ENCODE measurements at places on chromosomes 2 and 18.

GRCh38 chr2:11357428-11357972 is 13.1 kb upstream of the ROCK2 start:
- no peak for DNase-seq

- no peak for DNase-seq
Observed at GRCh38 chr2:84676295-84676694, 160.0 kb downstream of the DNAH6 start.

- DNase-seq = no peak
Observed at GRCh38 chr2:160367887-160368286, 125.7 kb downstream of the RBMS1 start.

- no peak for DNase-seq
Observed at GRCh38 chr2:98500561-98500960, 55.9 kb downstream of the INPP4A start.

GRCh38 chr18:59518705-59519104 is 159.6 kb upstream of the LMAN1 start:
- no peak for DNase-seq

DNA sequence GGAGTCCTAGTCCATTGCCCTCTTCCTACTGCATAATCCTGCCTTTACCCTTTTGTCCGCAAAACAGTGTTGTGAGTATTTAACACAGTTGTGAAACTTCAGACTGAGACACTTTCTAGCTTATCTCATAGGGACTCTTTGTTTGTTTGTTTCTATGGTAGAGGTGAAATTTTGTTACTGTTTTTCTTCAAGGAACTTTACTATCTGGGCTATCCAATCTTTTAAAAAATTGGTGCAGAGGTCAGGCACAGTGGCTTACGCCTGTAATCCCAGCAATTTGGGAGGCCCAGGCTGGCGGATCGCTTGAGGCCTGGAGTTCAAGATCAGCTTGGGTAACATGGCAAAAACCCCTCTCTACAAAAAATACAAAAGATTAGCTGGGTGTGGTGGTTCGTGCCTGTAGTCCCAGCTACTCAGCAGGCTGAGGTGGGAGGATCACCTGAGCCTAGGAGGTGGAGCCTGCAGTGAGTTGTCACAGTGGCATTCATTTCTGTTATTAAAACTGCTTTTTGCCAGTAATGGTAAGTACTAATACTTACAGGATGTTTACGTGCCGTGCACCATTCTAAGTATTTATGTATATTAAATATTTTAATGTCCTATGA is 18.8 kb downstream of the GMCL1 start:
- DNase-seq = no peak

GRCh38 chr2:212173331-212173730 is 365.3 kb downstream of the ERBB4 start:
- no peak for DNase-seq

- DNase-seq = no peak
Observed at GRCh38 chr2:10814571-10815331, 2.2 kb upstream of the PDIA6 start.

GRCh38 chr2:70214365-70214764 is 23.5 kb upstream of the C2orf42 start:
- DNase-seq = no peak

DNA sequence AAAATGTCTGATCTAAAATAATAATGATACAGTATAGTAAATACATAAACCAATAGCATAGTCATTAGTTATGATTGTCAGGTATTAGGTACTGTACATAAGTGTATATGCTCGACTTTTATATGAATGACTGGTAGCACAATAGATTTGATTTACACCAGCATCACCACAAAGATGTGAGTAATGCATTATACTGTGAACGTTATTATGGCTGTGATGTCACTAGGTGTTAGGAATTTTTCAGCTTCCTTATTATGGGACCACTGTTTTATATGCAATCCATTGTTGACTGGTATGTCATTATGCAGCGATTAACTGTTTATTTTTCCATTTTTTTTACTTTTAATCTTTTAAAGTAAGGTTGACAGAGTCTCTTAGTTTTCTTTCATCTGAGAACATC is 23.7 kb downstream of the ATP9B start:
- no peak for DNase-seq

GRCh38 chr2:48454504-48454903 is 75.5 kb upstream of the STON1 start:
- DNase-seq = no peak

DNA sequence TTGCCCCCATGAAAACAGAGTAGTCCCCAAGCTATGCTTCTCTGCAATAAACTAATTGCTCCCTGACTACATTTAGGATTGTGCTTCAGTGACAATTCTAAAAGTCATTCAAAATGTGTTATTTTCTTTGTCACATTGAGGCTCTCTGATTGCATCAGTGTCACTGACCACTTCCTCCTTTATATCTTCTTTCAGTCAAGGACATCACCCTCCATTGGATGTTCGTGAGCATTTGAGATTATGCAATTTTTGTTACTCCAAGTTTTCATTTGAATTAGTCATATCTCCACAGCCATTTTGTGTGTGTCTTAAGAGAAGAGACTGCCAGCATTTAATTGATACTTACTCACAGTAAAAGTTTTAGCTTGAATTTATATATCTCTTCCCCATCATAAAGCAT is 780.8 kb upstream of the GCFC2 start:
- DNase-seq = no peak

DNA sequence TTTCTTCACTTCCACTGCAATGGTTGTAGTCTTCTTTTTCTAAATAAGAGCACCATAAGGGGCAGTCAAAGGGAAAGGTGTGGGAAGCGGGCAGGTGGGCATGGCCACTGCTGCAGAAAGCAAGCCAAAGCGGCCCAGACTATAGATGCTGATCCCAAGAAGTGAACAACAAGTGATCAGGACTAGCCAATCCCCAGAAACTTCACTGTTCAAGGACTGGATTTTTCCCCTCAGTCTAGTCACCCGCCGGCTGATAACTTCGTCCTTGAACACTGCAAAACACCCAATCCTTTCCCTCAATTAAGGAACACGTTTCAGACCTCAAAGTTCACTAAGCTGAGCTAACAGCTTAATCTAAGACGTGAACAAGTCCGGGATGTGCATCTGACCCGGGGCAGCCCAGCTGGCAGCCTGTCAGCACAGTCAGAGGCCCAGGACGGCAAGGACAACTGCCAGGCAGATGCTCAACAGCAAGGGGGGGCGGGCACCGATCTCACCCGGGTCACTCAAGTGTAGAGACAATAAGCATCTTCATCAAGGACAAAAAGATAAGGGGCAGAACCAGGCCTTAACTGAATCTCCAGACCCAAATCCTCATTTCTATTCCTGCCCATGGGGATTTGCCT is 59.8 kb downstream of the HDLBP start:
- DNase-seq = no peak

GRCh38 chr2:199988151-199988550 is 32.8 kb downstream of the MAIP1 start:
- no peak for DNase-seq

- no peak for DNase-seq
Observed at GRCh38 chr2:226620176-226620575, 179.4 kb downstream of the IRS1 start.

GRCh38 chr2:150997066-150997465 is 264.6 kb downstream of the RBM43 start:
- no peak for DNase-seq

DNA sequence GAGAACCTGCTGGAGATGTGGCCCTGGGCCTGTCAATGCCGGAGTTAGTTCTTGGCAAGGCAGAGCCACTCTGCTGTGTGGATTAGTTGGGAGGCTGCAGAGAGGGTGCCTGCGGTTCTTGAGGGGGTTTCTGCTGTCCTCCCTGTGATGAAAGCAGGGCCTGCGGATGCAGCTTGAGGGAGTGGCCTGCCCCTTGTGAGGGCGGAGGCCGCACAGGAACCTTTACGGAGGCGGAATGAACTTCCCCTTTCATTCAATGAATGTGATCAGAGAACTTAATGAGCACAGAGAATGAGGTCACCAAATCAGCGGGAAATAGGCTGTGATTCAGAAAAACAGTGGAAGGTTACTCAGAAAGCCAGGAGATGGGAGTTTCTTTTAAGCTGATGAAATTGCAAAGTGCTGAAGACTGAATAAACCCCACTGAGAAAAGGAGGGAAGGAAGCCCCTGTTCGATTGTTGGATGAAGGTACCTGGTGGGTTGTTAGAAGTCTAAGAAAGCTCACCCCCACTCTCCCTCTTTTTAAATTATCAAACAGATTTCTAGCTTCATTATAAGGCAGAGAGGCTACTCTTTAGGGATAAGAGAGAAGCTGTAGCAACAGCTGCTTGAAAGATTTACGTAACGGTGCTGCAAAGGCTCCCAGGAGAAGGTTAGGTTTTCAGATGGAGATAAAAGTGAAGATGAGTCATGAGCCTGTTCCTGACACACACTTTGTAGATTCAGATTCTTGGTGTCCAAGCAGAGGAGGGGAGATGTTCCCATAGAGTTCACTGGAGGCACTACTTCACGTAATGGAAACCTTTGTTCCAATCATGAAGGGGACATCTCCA is 47.4 kb downstream of the VWA3B start:
- no peak for DNase-seq

Measured in activated CD4-positive, alpha-beta T cell treated with anti-CD3 and anti-CD28 coated beads, Interleukin-2, amount 50 U/mL, for 1 hour (primary cell).